ENCODE measurements at places on chromosomes 7 and 10.

GRCh38 chr10:58587676-58588075, 75.0 kb downstream of the BICC1 start:
- peak; percentile 15 for DNase-seq

GRCh38 chr7:101631224-101631714, 2.2 kb upstream of the MYL10 start:
- DNase-seq = peak; percentile 80

- DNase-seq = no peak
Observed at GRCh38 chr7:85630904-85631600, 444.2 kb upstream of the SEMA3D start.

DNA sequence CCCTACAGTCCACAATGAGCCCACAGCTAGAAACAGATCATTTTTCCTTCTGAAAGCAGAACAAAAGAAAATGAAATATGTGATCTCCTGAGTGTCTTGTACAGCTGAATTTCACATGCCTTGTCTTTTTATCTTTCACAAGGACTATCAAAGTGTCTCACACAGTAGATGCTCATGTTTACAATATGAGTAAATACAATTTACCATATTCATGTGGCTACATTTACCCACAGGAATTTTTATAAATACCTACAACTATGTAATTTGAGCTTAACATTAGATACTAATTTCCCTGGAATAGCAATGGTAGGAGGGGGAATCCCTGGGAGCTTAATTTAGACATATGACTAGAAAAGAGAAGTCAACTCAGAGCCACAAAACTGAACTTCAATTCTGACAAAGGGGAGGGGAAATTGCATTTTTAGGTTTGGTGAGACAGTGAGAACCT, 186.2 kb downstream of the MACC1 start:
- peak; percentile 20 for DNase-seq

- DNase-seq = peak; percentile 92
Observed at GRCh38 chr10:33612116-33612515, 277.6 kb upstream of the NRP1 start.

- DNase-seq = peak; percentile 57
Observed at GRCh38 chr7:41912851-41913567, 210.1 kb upstream of the INHBA start.

DNA sequence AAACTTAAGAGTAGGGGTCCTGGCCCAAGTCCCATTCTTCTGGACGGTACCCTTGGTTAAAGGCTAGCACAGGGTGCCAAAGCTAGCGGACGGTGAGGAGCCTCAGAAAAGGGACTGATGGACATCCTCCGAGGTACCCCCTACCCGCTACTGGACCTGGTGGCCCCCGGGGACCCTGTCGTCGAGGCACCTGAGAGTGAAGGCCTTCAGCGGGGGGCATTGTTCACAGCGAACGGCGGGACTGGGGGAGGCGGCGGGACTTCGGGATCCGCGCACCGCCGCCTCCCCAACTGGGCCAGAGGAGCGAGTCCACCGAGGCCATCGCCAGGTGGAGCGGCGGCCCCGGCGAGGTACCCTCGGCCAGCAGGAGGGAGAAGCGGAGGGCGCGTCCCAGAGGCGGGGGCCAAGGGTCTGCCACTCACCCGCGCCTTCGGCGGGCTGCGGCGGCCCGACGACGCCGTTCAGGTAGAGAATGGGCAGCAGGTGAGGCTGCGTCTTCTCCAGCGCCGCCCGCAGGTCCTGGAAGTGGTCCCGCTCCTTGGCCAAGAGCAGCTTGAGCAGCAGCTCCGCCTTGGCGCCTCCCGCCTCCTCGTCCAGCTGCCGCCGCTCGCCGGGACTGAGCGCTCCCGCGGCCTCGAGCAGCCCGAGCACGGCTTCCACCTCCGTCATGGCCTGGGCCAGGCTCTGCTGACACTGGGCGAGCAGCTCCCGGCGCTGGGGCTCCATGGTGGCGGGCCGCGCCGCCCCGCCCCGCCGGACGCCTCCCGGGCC, 575 bp downstream of the DLG5 start:
- peak; percentile 68 for DNase-seq

DNA sequence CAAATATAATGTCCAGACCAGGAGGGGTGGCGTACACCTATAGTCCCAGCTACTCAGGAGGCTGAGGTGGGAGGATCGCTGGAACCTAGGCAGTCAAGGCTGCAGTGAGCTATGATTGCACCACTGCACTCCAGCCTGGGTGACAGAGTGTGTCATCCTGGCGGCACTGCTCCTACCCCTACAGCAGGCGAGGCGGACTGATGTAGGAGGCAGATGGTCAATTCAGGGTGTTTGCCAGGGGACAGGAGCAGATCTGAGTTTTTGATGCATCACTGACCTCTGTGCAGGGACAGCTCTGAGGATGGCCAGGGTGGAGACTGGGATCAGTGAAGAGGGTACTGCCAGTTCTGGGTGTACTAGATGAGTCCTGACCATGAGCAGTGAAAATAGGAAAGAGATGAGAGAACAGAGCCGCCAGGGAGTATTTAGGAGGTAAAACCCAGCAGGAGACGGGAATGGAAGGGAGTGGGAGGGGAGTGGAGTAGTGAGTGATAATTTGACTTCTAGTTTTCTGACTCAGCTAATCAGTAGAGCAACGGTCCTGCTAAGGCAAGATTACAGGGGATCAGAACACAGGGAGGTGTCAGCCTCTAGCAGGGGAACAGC, 75.3 kb downstream of the HIP1 start:
- no peak for DNase-seq

DNA sequence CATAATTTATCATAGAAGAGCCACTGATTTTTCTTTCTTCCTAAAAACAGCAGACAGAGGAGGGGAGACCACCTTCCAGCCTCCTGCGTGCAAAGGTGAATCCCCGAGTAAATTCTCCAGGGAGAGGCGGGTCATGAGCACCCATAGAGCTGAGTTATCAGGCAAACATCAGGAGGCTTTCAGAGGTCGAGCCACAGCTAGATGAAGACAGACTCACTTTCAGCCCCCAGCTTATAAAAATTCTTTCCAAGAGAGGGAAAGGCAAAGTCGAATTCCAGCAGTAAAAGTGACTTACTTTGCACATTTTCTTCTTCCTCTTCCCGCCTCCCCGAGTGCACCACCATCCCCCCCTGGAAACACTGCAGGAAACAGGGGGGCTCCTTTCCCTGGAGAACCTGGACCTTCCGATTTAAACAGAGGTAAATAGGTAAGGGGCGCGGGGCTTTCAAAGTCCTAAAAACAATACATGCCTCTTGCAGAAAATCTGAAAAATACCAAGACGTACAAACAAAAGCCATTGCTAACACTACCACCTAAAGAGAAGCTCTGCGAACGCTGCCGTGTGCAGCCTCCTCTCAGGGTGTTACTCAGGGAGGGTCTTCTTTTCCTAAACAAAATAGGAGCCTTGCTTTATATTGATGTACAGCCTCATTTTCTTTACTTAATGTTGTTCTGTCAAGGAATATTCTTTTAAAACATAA, 163.8 kb downstream of the SVIL start:
- DNase-seq = no peak

DNA sequence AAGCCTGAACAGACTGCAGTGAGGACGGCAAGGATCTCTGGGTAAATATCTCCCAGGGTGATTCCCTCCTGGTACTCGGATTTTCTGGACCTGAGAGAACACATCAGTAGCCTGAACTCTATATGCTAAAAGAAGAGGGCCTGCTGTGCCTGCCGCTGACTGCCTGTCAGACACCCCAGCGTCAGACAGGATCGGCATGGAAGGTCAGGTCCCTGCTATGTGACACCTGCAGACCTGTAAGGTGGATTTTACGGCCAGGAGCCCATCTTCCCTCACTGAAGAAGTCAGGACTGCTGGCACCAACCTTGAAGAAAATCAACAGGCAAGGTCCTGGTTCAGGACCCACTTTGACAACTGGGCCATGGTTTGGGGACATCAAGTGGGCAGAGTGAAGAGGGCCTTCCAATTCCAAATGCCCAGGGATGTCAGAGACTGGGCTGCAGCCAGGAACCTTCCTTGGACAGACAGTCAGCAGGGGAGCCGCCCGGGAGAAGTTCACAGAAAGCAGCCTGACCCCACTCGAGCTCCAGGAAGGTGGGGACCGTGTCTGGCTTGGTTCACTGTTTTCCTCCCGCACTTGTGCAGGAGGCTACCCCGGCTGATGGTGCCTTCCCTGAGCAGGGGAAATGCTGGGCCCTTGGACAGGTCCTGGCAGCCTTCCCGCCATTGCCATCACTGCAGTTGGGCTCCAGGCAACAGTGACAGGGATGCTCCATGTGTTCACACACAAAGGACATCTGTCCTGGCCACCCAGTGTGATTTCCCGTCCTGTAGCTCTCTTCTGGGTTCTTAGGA, 91.8 kb upstream of the LANCL2 start:
- DNase-seq = no peak

- no peak for DNase-seq
Observed at GRCh38 chr10:89062861-89063260, 72.3 kb downstream of the FAS start.

- DNase-seq = no peak
Observed at GRCh38 chr10:11050301-11051287, 32.9 kb downstream of the CELF2 start.

GRCh38 chr7:151351967-151352366, 10.4 kb downstream of the NUB1 start:
- DNase-seq = no peak

DNA sequence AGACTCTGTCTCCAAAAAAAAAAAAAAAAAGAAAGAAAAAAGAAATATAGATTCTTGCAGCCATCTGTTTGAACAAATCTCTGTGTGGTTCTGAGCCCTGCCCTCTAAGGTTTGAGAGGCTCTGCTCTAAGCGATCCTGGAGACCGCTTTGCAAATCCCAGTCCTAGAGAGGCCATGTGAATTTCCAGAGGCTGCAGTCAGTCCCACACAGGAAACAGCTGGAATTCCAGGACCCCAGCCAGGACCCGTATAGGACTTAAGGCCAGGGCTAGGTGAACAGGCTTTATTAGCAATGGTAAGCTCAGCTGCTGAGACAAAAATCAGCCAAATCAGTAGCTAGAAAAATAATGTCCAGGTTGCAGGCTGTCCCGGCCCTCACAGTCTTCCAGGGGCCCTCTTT, 154.8 kb downstream of the RPS24 start:
- DNase-seq = no peak

DNA sequence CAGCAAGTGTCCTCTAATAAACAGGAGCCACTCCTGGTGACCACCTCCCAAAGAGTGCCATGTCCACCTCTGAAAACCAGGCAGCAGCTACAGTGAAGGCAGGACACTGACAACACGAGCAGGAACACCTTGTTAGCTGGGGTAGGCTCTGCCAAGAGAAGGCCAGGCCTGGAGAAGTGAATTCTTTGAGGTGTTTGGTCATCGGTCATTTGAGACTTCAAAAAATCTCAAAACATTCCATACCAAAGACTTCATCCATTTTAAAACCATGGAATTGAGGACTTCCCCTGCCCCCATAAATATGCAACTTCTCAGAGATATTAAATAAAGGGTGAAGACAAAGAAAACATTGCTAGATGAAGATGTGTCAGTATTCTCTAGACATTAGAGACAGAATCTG, 28.4 kb upstream of the OPALIN start:
- DNase-seq = no peak

DNA sequence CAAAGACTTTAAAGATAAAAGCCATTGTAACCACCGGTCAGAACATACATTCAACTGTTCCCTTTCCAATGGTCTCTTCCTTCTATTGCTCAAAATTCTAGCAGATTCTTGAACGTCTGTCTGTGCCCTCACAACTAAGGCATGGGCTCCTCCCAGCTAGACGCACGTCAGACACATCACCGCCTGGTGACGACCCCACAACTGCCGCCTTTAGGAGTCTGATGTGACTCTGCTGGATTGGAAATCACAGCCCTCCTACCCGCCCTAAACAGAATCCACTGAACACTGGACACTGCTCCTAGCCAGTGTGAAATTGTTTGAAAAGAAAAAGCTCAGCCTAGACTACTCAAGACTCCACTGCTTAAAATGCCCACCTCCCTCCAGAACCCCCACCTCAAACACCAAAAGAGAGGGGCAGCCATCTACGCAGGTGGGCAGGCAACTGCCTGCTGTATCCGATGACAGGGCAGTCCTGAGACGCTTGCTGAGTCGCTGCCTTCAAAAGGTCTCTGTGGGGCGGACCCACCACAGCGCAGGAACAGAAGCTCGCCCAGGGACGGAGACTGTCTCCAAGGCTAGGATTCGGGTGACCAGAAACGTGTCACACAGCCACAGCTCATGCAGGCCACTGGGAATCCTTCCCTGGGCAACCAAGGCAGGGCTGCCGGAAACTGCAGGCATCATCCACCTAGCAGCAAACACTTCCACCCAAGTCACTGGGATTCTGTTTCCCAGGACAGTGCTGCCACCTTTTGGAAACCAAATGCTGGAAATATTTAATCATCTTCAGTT, 34.7 kb downstream of the GSDME start:
- DNase-seq = peak; percentile 51

DNA sequence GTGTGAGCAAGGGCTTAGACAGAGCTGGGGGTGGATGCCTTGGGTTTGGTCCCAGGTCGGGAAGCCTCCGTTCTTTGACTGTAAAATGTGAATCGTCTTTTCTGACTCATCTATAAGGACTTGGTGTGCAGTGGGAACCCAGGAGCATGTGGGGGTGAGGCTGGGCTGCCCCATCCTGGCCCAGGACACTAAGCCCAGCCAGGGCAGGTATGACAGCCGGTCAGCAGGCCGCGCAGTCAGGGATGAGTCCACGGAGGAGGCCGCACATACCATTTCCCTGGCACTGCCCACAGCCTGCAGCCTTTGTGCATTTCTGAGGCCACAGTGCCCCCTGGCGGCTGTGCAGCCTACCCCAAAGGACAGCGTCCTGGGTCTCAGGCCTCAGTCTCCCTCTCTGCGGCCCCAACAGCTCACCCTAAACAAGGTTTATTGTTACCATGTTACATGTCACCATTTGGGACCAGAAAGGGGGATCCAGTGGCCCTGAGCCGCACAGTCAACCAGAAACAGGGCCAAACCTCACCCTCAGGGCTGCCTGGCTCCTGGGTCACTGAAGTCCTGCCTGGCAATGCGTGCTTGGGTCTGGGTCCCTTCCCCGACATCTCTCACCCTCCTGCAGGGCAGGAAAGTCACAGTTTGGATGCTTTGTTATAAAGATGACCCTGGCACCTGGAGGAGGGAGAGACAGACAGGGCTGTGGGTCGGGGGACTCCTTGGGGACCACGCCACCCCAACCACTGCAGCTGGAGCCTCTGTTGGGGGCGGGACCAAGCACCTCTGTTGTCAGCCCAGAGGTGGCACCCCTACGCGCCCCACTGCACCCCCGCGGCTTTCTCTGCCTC, 14.4 kb upstream of the SH2B2 start:
- DNase-seq = peak; percentile 75

- DNase-seq = peak; percentile 54
Observed at GRCh38 chr7:21915140-21915539, 30.6 kb downstream of the CDCA7L start.

All from epithelial cell of esophagus (primary cell).